ENCODE measurements at places on chromosomes 1 and 21. TPM values are rescaled to one million over a fixed set of nuclear protein-coding genes. Genes with fewer than 3 reads are reported as not detected.

DNA sequence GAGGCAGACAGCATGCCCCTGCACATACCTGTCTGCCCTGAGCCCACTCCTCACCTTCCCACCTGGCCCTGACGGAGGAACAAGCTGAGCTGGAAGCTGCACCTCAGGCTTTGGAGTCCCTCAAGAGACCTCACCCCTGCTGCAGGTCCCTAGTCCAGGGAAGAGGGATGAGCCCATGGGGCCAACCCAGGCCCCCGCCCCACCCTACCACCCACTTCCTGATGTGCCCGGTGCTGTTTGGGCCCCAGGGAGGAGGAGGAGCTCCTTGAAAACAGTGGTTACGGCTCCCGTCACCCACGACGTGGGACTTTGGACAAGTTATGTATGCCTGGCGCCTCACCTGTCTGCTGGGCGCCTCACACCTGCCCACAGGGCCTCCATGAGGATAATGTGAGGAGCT is 250.2 kb downstream of the NPHP4 start:
- no peak for DNase-seq
- peaks cover 11% of the 10 kb centered on the region for H3K27me3 ChIP-seq
- peaks cover 11% of the 10 kb centered on the region for H3K4me1 ChIP-seq
- no peaks in the 10 kb centered on the region for H3K36me3 ChIP-seq
- H3K27ac ChIP-seq, result no peak overlapping the region

DNA sequence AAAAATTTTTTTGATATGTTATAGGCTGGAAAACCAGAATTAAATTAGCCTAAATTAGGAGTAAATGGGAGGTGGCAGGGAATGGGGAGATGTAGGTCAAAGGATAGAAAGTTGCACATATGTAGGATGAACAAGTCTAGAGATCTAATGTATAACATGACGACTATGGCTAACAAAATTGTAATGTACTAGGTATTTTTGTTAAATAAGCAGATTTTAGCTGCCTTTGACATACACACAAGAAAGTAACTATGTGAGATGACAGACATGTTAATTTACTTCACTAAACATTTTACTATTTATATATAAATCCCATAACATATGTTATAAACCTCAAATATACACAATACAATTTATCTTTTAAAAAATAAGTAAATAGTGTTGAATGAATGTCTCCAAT is 30.2 kb upstream of the GLIS1 start:
- no peak for DNase-seq
- peaks cover 5% of the 10 kb centered on the region for H3K36me3 ChIP-seq
- no peak overlapping the region for H3K27ac ChIP-seq
- no peaks in the 10 kb centered on the region for H3K27me3 ChIP-seq

GRCh38 chr1:96579636-96580035 is 141.9 kb upstream of the PTBP2 start:
- H3K27me3 ChIP-seq, result peaks cover 6% of the 10 kb centered on the region
- H3K4me3 ChIP-seq, result no peak overlapping the region
- DNase-seq, result no peak
- H3K4me1 ChIP-seq, result no peaks in the 10 kb centered on the region
- no peaks in the 10 kb centered on the region for H3K36me3 ChIP-seq
- H3K27ac ChIP-seq, result no peak overlapping the region

DNA sequence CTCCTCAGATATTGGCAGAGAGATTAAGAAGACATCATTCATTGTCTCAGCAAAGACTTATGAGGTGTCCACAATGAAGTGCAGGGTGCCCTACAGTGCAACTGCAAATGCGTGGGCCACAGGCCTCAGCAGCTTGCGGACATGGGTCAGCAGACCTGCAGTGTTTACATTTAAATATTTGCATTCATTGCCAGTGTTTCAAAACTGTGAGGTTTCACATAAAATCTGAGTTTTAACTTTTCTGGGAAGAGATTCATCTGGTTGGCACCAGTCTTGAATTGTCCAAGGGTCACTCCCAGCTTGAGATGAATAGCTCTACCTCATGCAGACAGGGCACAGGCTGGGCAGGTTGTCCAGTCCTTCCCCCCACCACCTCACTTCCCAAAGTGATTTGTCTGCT is 286.8 kb upstream of the DUSP10 start:
- no peak overlapping the region for H3K27ac ChIP-seq
- peaks cover 15% of the 10 kb centered on the region for H3K27me3 ChIP-seq
- H3K4me3 ChIP-seq, result no peak overlapping the region
- no peaks in the 10 kb centered on the region for H3K4me1 ChIP-seq
- no peaks in the 10 kb centered on the region for H3K36me3 ChIP-seq

DNA sequence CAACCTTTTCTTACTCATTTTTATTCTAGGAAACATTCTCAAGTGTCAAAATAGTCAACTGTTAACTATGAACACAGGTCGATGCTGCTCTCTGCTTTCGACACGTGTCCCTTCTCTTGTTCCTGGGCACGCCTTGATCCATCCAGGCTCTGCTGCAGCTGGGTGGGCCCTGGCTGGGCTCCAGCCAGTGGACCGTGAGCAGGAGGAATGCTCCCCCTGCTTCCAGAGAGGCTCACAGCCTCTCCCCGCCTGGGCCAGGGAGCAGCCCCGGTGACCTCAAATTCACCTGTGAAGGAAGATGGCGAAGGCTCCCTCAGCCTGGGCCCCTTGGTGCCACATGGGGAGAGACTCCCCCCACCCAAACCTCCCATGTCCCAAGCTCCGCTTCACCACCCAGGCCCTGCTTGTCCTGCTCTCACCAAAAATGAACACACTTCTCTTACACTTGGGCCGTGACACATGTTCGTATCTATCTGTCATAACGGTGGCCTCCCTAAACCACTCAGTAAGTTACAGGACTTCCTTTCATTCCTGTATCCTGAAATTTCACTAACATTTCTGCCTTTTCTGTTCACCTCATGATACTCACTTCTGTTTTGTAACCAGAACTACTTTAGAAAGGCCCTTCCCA is 24.6 kb upstream of the ADARB1 start:
- H3K4me1 ChIP-seq, result peaks cover 31% of the 10 kb centered on the region
- DNase-seq, result no peak
- H3K4me3 ChIP-seq, result no peak overlapping the region
- H3K27me3 ChIP-seq, result peaks cover 3% of the 10 kb centered on the region
- no peaks in the 10 kb centered on the region for H3K36me3 ChIP-seq

GRCh38 chr1:22142315-22143064 is 407 bp downstream of the WNT4 start:
- H3K4me3 ChIP-seq, result peak overlapping the region; percentile 77
- H3K27me3 ChIP-seq, result peaks cover 65% of the 10 kb centered on the region
- peaks cover 7% of the 10 kb centered on the region for H3K36me3 ChIP-seq
- H3K4me1 ChIP-seq, result peaks cover 50% of the 10 kb centered on the region
- peak; percentile 64 for DNase-seq
- no peak overlapping the region for H3K27ac ChIP-seq

The OR2L8 gene
- total RNA-seq, result not detected

DNA sequence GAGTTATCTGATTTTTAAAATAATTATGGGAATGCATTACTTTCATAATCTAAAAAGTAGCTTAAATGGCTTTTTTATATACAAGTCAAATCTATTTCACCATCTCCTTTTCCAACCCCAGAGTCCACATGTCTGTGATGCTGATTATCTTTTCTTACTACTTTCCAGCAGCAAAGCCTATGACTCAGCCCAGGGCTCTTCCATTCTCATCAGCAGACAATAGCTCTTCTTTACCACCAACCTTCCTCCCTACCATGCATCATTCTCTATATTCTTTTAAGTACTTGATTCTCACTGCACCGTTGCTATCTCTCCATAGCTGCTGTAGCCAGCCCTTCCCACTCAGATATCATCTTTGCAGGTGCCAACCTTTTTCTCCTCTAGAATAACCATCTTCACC is 61.3 kb downstream of the OVGP1 start:
- no peaks in the 10 kb centered on the region for H3K36me3 ChIP-seq
- H3K27ac ChIP-seq, result no peak overlapping the region
- DNase-seq, result no peak
- no peak overlapping the region for H3K4me3 ChIP-seq
- peaks cover 6% of the 10 kb centered on the region for H3K4me1 ChIP-seq

GRCh38 chr1:28882009-28882628 is 32.2 kb upstream of the EPB41 start:
- DNase-seq, result peak; percentile 77
- H3K27me3 ChIP-seq, result no peaks in the 10 kb centered on the region
- H3K36me3 ChIP-seq, result no peaks in the 10 kb centered on the region
- peaks cover 37% of the 10 kb centered on the region for H3K4me1 ChIP-seq
- no peak overlapping the region for H3K4me3 ChIP-seq

The CELA2A gene
- total RNA-seq, result not detected

The OR14K1 gene
- total RNA-seq, result not detected

GRCh38 chr1:8031176-8031785 is 5.2 kb upstream of the ERRFI1 start:
- no peaks in the 10 kb centered on the region for H3K36me3 ChIP-seq
- no peak overlapping the region for H3K27ac ChIP-seq

The PRDM2 gene
- 59.2 TPM for total RNA-seq

The ELF3 gene
- 112 TPM for total RNA-seq

The RNU1-1 gene
- total RNA-seq, result 3,945 TPM

The LGR6 gene
- total RNA-seq, result 3.1 TPM

The OR6N1 gene
- not detected for total RNA-seq

The CNKSR1 gene
- total RNA-seq, result 50.2 TPM

DNA sequence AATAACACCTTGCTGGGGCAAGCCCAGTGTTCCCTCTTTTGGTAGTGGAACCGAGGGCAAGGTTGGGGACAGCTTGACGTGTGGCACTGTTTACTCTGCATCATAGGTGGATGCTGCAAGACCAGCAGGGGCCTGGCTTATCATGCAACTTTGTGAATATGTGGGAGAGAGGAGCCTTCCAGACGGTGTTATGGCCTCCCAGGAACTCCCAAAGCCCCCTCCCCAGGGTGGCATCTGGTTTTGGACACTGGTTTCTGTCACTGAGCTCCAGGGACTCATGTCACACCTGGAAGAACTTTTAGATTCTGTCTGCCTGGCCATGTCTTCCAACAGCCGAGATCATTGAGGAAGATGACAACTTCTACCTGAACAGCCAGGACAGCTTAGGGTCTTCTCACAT is 1.4 kb upstream of the TLR5 start:
- H3K27me3 ChIP-seq, result peaks cover 11% of the 10 kb centered on the region
- H3K4me3 ChIP-seq, result no peak overlapping the region
- peaks cover 26% of the 10 kb centered on the region for H3K4me1 ChIP-seq
- DNase-seq, result no peak
- no peaks in the 10 kb centered on the region for H3K36me3 ChIP-seq

GRCh38 chr1:21072721-21073120 is 104.0 kb downstream of the EIF4G3 start:
- H3K4me3 ChIP-seq, result no peak overlapping the region
- H3K27ac ChIP-seq, result no peak overlapping the region
- no peak for DNase-seq
- H3K36me3 ChIP-seq, result peaks cover 19% of the 10 kb centered on the region
- H3K4me1 ChIP-seq, result peaks cover 10% of the 10 kb centered on the region

- H3K4me3 ChIP-seq, result no peak overlapping the region
- no peaks in the 10 kb centered on the region for H3K36me3 ChIP-seq
- no peaks in the 10 kb centered on the region for H3K27me3 ChIP-seq
- H3K27ac ChIP-seq, result no peak overlapping the region
- peaks cover 30% of the 10 kb centered on the region for H3K4me1 ChIP-seq
Measured at GRCh38 chr1:243261390-243261789, 5.5 kb downstream of the SDCCAG8 start.

The TP53BP2 gene
- 75.3 TPM for total RNA-seq

The FCGR1A gene
- not detected for total RNA-seq

The DEPDC1 gene
- total RNA-seq, result 9.9 TPM

GRCh38 chr1:22208268-22208972 is 65.5 kb upstream of the WNT4 start:
- H3K27ac ChIP-seq, result no peak overlapping the region
- peaks cover 43% of the 10 kb centered on the region for H3K4me1 ChIP-seq
- H3K36me3 ChIP-seq, result no peaks in the 10 kb centered on the region
- H3K27me3 ChIP-seq, result peaks cover 47% of the 10 kb centered on the region
- no peak for DNase-seq

GRCh38 chr1:52602856-52603600 is 857 bp downstream of the GPX7 start:
- H3K27me3 ChIP-seq, result no peaks in the 10 kb centered on the region
- peak overlapping the region; percentile 90 for H3K27ac ChIP-seq
- peaks cover 25% of the 10 kb centered on the region for H3K4me1 ChIP-seq
- peaks cover 19% of the 10 kb centered on the region for H3K36me3 ChIP-seq
- no peak for DNase-seq

DNA sequence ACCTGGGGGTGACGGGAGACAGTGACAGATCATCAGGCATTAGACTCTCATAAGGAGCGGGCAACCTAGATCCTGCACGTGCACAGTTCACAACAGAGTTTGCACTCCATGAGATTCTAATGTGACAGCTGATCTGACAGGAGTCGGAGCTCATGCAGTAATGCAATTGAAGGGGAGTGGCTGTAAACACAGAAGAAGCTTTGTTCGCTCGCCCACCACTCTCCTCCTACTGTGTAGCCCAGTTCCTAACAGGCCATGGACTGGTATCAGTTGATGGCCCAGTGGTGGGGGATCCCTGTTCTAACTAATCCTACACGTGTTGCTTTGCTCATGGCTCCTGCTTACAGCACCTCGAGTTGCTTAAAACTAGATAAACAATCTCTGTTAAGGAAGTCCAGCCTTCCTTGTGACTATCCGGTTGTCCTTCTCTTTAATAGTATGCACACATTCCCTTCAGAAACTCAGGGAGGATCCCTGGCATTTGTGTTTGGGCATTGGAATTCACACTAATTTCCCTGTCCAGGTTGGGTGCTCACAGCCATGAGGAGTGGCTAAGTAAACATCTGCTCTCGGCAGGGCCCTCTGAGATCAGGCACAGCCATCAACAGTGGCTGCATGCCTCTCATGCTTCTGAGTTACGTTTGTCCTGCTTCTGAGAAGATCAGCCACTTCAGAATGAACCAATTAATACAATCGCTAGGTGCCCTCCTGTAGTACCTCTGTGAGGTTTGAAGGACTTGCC is 21.1 kb upstream of the F3 start:
- H3K27ac ChIP-seq, result peak overlapping the region; percentile 81
- no peaks in the 10 kb centered on the region for H3K27me3 ChIP-seq
- peaks cover 1% of the 10 kb centered on the region for H3K36me3 ChIP-seq
- DNase-seq, result no peak

DNA sequence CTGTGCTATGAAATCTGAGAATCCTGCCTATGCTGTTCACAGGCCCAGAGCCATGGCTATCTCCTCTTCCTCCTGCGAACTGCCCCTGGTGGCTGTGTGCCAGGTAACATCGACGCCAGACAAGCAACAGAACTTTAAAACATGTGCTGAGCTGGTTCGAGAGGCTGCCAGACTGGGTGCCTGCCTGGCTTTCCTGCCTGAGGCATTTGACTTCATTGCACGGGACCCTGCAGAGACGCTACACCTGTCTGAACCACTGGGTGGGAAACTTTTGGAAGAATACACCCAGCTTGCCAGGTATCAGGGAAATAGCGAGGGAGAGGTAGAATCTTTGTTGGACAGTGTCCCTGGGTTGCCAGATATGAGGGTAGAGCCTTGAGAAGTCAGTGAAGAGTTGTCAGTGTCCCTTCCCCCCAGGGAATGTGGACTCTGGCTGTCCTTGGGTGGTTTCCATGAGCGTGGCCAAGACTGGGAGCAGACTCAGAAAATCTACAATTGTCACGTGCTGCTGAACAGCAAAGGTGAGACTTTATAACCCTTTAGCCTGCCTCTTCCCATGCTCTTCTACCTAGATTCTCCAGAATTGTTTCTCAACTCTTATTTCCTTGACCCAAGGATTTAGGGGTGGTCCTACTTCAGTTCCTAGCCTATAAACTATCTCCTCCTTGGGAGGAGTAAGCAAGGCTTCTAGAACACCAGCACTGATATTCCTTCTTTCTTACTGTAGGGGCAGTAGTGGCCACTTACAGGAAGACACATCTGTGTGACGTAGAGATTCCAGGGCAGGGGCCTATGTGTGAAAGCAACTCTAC is 1.4 kb downstream of the NIT1 start:
- H3K4me3 ChIP-seq, result peak overlapping the region; percentile 95
- H3K4me1 ChIP-seq, result peaks cover 21% of the 10 kb centered on the region
- H3K36me3 ChIP-seq, result peaks cover 15% of the 10 kb centered on the region
- no peaks in the 10 kb centered on the region for H3K27me3 ChIP-seq
